Kidney capillary endothelial cell (primary cell): ENCODE measurements at places on chromosomes 5 and 9.

GRCh38 chr9:127263664-127264063 lies 910 bp upstream of the GARNL3 start:
- DNase-seq = no peak

DNA sequence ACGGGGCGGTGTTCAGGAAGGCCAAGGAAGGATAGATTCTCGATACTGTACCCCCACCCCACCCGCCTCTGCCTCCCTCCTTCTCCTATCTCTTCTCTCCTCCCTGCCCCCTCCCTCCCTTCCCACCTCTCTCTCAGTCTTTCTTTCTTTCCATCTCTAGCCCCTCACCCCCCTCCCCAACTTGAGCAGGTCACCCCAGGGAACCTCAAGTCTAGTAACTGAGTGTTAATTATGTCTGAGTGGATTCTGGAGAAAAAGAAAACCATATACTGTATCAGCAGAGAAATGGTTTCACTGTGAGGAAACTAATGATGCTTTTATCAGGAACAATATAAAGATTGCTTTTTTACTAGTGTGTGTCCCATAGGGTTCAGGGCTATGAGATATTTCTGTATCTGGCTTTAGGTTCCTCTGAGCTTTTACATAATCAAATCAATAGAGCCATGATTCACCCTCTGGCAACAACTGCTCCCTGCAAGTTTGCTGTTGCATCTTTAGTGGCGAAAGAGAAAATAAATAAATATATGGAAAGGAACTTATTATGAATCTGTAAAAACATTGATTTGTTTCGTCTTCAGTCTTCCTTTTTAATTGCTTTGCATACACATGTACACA lies 639.7 kb downstream of the CCDC171 start:
- no peak for DNase-seq

DNA sequence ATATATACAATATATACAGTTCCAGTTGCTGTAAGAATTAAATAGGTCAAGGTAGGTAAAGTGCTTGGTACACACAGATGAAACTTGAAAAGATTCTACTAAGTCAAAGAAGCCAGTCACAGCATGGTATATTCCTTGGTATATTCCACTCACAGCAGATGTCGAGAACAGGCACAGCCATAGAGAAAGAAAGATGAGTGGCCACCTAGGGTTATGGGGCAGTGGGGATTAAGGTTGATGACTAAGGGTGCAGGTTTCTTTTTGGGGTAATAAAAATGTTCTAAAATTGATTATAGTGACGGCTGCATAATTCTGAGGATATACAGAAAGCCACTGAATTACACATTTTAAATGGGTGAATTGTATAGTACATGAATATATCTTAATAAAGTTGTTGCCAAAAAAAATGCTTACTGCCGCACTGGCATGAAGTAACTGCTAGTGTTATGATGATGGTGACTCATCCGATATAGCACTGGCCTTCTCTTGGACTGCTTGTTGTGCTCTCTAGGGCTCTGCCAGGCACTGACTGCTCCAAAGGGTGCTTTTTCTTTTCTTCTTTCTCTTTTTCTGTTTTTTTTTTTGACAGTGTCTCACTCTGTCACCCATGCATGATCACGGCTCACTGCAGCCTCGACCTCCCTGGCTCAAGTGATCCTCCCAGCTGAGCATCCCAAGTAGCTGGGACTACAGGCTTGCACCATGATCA lies 23.5 kb downstream of the TBC1D2 start:
- DNase-seq = no peak

DNA sequence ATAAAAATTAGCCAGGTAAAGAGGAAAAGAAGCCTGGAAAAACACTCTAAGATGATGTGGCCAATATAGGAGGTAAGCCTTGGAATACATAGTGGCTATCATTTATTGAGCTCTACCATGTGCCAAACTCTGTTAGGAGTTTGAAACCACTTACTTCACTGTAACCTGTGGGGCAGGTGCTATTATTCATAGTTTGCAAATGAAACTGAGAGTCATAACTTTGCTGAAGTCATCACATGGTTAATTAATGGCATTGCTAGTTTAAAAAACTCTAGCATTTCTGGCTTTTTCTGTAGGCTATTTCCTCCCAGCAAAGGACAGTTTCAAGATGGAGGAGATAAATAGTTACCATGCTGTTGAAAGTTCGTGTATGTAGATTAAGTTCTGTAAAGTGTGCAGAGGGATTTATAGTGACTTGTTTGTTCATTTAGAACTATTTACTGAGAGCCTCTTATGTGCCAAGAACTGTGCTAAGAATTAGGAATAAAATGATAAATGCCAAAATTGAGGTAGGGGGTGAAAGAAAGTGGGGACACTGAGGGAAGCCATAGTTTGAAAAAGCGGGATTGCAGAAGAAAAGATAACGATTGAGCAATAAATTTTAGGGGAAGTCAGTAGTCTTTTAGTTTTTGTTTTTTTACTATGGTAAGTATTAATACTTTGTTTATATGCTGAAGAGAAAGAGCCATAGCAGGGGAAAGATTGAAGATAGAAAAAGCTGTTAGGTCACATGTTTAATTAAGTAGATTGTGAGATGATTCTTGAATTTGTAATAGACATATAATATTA lies 57.2 kb downstream of the WDR70 start:
- no peak for DNase-seq

GRCh38 chr5:96288845-96289185 lies 144.2 kb downstream of the PCSK1 start:
- DNase-seq = no peak

DNA sequence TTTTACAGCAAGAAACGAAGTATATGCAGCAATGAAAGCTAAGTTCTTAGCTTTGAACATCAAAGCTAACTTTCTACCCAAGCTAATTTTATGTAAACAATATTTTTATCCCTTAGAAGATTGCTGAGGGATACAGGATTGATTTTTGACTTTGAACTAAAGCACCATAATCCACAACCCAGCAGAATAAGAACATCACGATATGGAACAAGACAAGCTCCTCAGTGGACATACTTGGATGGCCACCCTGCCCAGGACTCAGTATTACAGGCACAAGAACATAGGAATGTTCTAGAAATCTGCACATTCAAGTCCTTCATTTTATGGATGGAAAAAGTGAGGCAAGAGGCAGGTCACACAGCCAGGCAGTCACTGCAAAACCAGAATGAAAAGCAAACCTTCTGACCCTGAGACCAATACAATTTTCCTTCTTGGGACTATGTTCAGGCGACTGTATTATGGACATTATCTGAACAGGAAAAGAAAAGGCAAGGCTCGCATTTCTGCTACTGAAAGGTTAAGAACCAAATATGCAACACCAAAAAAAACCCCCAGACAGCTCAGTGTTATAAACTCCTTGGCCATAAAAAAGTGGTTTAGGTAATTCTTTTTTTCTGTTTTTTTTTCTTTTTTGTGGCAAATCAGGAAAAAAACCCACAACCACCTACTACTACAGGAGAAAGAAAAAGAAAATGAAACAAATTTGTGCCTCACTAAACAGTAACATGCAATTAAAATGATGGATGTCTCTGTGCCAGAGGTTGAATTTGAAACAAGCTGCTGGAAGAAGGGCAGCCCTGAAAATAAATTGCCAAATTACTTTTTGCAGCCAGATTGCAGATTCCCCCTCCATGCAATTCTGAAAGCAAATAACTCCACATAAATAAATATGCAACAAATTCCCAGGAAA lies 25.4 kb downstream of the EPB41L4B start:
- no peak for DNase-seq

DNA sequence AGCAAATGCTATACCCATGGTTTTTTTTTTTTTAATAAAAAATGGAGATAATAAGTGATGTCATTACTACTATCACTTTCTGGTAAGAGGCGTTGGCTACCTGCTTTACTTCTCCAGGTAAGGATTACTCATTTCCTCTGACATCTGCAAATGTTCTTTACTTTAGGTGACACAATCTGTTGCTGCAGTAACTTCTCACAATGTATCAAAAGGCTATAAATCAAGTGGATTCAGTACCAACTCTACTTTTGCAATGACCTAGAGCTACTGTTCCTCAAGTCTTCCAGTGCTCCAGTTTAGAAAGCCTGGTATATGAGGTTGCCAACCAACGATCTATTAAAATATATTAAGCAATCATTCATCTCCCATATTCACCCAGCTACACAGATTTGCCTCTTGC lies 129.1 kb downstream of the PLK2 start:
- DNase-seq = no peak
